ENCODE measurements at places on chromosomes 7 and 10.

- no peak for DNase-seq
These were observed 20.1 kb downstream of the AFAP1L2 start for GRCh38 chr10:114384181-114384580.

- DNase-seq: no peak
These were observed 14.1 kb upstream of the C10orf95 start for GRCh38 chr10:102465466-102465865.

- no peak for DNase-seq
These were observed 5.0 kb downstream of the ARID5B start for GRCh38 chr10:61906562-61906901.

- no peak for DNase-seq
These were observed 40.0 kb downstream of the CNNM1 start for GRCh38 chr10:99369126-99369525.

- DNase-seq: no peak
These were observed 672.2 kb downstream of the INHBA start for GRCh38 chr7:41030673-41031072.

DNA sequence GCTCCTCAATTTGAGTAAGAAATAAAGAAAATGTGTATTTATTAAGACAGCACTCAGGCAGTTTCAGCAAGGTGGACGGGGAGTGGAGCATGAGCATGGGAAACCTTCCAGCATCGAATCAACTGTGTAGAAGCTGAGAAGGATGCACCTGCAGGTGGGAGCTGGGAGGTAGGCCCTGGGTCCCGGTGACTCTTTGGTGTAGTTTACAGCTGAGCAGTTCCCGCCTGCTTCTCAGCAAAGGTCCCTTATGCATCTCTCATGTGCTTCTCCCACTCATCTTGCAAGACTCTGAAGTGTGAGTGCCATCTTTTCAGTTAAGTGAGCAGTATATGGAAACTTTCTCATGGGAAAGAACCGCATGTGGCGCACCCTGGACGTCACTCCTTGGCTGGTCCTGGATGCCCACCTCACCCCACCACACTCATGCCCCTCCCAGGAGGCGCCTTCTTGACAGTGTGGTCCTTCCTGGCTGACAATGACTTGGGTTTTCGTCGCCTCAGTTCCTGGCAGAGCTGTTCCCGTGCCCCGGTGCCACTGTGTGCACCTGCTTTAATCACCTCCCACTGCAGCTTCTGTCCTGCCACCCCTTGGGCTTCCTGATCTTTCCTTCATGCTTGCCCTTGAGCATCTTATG lies 19.8 kb upstream of the PURB start:
- DNase-seq: no peak

DNA sequence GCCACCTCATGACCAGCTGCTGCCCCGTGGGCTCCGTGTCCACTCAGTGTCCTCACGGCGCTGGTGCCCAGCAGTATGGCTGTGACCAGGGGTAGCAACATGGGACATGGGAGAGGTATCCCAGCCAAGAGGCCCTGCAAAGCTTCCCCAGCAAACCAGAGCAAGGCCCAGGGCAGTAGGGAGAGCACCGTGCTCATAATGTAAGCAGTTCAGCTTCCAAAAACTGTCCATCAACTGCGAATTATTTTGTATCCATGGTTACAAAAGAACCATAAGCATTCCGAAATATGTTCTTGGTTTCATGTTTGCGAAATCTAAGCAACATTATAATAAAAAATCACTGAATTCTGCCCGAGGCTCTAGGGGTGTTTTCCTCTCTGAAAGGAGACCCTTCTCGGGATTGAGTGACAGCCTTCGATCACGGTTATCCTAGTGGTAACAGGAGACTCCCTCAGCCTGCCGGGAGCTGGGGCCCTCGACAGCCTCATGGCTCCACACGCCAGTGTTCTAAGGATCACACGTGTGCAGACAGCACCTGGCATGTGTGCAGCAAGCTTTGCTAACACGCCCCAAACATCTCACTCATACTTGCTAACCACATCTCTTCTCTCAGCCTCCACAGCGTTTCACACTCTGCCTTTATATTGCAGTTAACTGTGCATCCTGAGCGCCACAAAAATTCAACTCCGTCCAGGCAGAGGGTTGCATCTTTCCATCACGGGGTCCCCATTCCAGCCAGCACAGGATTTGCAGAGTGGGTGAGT lies 117.6 kb downstream of the DIP2C start:
- DNase-seq: no peak

DNA sequence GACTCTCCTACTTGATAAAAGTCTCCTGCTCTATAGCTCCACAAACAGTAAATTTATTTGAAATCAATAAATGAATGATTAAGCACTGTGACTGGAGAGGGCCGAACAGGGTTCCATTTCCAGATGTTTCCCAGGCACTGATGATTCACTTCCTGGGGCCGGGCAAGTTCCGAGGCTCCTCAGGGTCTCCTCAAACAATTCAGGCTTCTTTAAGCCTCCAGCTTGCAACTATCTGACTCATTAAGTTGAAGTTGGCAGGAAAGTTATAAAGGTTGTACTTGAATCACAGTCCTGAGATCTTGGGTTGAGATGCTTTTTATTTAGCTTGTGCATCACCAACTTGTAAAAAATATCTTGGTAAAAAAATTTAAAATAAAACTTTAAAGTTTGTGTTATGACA lies 612.9 kb downstream of the DNAJB6 start:
- no peak for DNase-seq

DNA sequence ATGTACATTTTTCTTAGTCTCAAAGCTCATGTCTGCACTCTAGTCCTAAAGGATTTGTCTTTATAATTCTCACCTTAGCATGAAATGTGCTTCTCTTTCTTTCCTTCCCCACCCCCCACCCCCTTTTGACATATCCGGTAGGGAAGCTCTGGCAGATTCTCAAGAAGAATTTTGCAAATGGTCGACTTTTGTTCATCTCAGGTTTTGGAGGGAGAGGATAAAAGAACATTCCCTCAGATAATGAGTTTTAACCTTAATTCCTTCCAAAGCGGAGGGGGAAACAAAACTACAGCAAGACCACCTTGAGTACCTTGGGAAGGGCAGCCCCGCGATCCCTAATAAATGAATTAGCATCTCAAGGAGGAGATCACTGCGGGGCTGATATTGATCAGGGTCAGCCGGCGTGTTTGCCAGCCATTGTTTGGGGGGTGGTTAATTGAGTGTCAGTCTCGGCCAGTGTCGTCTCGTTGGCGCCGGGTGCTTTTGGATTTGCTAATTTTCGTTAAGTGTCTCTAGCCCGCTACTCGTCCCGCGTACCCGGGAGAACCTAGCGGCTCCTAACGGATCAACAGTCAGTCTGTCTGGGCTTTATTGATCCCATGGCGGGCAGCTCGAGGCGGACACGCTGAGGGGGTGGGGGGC lies 874 bp upstream of the BAMBI start:
- DNase-seq: no peak

DNA sequence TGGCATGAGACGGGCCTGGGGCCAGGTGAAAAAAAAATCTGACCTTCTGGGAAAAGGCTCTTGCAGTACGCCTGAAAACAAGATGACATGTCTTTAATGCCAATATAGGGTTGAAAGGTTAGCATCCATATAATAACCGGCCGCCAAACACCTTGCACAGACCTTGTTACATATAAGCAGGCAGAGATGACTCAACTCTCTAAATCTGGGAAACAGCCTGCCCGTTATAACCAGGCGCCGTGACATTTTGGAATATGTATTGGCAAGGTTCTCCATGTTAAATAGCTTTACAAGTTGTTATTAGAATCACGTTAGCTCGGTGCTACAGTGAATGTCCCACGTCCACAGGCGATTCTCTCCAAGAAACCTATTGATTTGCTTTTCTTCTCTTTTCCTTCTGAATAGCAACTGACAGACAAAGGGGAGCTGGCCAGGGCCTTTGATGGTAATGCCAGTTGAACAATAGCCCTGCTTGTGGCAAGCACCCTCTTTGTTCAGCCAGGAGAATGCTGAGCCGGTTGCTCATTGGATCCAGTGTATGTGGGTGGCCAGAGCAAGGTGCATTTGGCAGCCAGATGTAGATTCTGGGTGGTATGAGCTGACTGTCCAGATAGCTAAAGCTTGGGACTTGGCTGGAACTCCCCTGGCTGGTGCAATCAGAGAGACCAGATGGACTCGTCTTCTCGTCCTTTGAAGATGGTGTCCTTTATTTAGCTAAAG lies 80.1 kb upstream of the AUTS2 start:
- no peak for DNase-seq

DNA sequence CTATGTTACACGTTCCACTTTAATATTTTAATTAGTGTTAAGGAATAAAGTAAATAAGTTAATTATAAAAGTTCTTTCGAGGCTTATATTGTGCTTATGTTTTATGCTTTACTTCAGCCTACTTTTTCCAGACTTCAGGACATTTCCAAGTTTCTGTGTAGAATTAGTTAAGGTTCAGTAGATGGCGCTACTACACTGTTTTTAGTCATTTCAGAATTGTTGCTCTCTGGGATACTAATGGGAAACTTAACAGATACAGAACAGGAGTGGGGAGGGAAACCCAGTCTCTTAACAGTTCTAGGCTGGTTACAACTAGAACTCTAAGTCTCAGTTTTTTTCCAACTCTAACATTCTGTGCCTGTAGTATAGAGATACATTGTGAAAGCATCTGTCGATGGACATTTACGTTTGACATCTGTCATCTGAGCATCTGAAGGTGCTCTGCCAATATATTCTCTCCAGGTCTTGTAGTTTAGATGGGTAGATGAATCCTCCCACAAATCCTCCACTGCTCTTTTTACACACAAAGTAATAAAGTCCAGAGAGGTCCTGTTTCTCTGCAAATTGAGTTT lies 56.8 kb upstream of the FAM171A1 start:
- DNase-seq: no peak

- no peak for DNase-seq
These were observed 62.2 kb downstream of the CYP51A1 start for GRCh38 chr7:92072121-92072520.

DNA sequence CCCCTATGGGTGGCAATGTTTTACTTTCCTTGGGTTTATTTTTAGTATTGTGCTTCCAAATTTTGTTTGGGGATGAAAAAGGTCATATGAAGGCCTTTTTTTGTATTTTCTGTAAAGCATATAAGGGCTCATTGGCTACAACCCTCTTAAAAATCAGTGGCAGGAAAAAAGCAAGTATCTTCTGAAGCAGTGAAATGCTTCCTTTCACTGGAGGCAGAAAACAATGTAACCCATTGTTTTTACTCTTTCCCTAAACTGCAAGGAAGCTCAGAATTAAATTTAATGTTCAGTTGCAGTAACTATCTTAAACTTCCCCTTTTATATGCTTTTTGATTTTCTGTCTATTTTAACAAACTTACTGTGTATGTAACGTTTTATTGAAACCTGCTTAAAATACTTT lies 148.7 kb upstream of the LYZL1 start:
- no peak for DNase-seq

- DNase-seq: no peak
These were observed at the start of gene DIP2C for GRCh38 chr10:689452-690371. Gene DIP2C (minus strand): TSS chr10:689668. CDS start chr10:689578, 90 bp downstream.

- no peak for DNase-seq
These were observed 598.7 kb downstream of the GRID1 start for GRCh38 chr10:85767891-85768290.

DNA sequence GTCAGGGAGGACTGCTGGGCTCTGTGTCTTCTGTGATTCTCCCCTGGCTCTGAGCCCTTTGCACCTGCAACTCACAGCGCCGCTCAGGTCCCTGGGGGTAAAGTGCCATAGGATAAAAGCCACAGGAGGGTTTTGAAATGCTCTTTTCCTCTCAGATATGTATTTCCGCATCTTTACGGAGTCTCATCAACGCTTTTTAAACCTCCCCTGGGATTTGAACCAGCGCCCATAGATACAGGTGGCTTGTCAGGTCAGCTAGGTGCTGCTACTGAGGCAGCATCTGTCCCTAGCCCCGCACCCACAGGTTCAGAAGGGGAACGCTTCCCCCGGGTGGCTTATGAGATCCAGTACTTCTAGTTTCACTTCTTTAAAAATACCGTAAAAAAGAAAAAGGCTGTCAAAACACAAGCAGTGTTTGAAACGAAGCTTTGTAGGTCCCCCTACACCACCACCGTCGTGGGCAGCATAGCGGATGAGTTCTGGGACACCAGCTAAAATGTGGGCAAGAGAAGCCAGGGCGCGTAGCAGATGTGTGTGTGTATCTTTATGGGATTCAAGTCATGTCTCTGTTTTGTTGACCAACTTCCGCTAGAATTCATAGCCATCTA lies 173.5 kb downstream of the CUX1 start:
- DNase-seq: no peak

GRCh38 chr10:48623009-48623408 lies 18.1 kb upstream of the ARHGAP22 start:
- no peak for DNase-seq
